Ovary (tissue), 10 donors: ENCODE measurements at places on chromosomes 5 and 9. TPM values are rescaled to one million over a fixed set of nuclear protein-coding genes. Genes with fewer than 3 reads are reported as not detected.

DNA sequence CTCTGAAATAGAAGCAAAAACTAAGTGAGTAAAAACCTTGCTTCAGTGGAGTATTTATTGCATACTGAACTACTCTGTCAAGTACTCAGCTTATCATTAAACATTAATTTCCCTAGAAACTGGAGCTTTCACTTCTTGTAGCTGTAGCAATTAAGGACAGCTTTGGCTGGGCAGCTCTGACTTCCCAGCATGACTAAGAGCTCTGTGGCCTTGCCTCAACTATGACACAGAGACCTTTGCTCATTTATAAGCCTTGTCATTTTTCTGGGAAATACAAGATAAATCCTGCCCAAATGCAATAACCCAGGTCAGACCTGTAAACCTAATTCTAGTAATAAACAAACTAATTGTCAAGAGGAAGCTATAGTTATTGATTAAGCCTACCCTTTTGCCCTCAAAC is 65.4 kb upstream of the STK32A start:
- DNase-seq, result no peak
- H3K27me3 ChIP-seq, result no peaks in the 10 kb centered on the region
- H3K36me3 ChIP-seq, result no peaks in the 10 kb centered on the region
- no peak overlapping the region for H3K27ac ChIP-seq

The TRPM3 gene
- 4.6 TPM for total RNA-seq

GRCh38 chr5:3220201-3220600 is 375.4 kb upstream of the IRX1 start:
- no peaks in the 10 kb centered on the region for H3K36me3 ChIP-seq
- no peak overlapping the region for H3K27ac ChIP-seq
- no peaks in the 10 kb centered on the region for H3K4me1 ChIP-seq
- no peak for DNase-seq
- H3K4me3 ChIP-seq, result no peak overlapping the region

- H3K4me3 ChIP-seq, result no peak overlapping the region
- DNase-seq, result peak; percentile 58
- no peaks in the 10 kb centered on the region for H3K27me3 ChIP-seq
- peaks cover 4% of the 10 kb centered on the region for H3K4me1 ChIP-seq
- no peaks in the 10 kb centered on the region for H3K36me3 ChIP-seq
- no peak overlapping the region for H3K27ac ChIP-seq
These were observed 53.8 kb downstream of the PDZD2 start for GRCh38 chr5:31692561-31693221.
